ENCODE measurements at places on chromosomes 1 and 21.

GRCh38 chr21:34800797-34801518, 132.2 kb downstream of the CLIC6 start:
- DNase-seq = no peak

DNA sequence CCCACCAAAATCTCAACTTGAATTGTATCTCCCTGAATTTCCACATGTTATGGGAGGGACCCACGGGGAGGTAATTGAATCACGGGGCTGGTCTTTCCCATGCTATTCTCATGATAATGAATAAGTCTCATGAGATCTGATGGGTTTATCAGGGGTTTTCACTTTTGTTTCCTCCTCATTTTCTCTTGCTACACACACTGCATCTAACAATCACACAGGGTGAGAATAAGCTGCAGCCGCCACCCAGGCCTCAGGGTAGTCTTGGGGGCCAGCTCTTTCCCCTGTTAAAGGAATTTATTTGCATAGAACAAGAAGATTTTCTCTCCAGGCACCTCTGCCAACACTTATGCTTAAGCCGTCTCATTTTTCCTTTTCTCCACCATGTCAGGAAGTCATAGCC, 26.0 kb upstream of the GBP6 start:
- DNase-seq = no peak

GRCh38 chr21:34793471-34793870, 124.7 kb downstream of the CLIC6 start:
- DNase-seq = no peak

DNA sequence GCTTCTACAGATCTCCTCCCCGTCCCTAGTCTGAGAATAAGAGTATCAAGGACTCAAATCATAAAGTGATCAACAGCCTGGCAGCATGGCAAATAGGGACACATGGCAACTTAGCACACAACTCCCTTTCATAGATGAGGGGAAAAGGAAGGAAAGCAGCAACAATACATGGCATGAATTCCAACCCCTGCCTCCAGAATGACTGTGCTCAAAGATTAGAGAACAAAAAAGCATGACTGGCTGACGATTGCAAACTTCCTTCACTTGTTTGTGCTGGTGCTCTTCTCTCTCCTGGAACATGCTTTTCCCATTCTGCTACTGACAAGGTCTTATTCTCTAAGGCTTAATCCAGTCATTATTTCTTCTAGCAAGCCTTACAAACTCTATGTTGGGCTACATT, 11.5 kb downstream of the KTI12 start:
- DNase-seq = no peak

DNA sequence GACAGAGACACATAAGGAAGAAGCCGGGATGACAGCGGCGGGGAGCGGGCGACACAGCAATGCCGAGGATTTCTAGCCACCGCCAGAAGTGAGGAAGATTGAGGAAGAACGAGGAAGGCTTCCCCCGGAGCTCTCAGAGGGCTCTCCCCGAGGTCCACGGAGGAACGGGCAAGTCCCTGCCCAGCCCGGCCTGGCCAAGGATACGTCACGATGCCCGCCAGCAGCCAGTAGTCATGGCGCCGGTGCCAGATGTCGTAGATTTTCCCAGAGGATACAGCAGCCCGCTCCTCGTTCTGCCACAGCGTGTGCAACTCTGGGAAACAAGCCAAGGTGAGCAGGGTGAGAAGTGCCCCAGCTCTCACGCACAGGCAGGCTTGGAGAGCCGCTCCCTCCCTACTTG, 65.9 kb downstream of the KCNAB2 start:
- no peak for DNase-seq

Data from thymus (tissue), 14 donors.